Purkinje cell (primary cell): ENCODE measurements at places on chromosomes 6 and 20. TPM values are rescaled to one million over a fixed set of nuclear protein-coding genes. Genes with fewer than 3 reads are reported as not detected.

PPARD gene
- 0.11 and 0.28 TPM in 2 replicates for polyA plus RNA-seq

LY6G6F gene
- not detected in 2 replicates for polyA plus RNA-seq

KHDC1 gene
- polyA plus RNA-seq, result 17.0 and 23.6 TPM in 2 replicates

SLC32A1 gene
- polyA plus RNA-seq, result 15.8 and 29.4 TPM in 2 replicates

SLC17A4 gene
- not detected in 2 replicates for polyA plus RNA-seq

MYT1 gene
- 0.75 and 2.0 TPM in 2 replicates for polyA plus RNA-seq

KHDC1L gene
- polyA plus RNA-seq, result 1.8 TPM in 1 of 2 replicates, not detected in the other

SLPI gene
- polyA plus RNA-seq, result not detected in 2 replicates

CENPW gene
- 10.4 and 13.0 TPM in 2 replicates for polyA plus RNA-seq

FOXA2 gene
- polyA plus RNA-seq, result not detected in 2 replicates
